ENCODE measurements at places on chromosomes 4 and X. TPM values are rescaled to one million over a fixed set of nuclear protein-coding genes. Genes with fewer than 3 reads are reported as not detected.
A peak's percentile ranks its signal among the peaks of the same experiment; 100 is the strongest.

Gene TCEAL6
- total RNA-seq = not detected

Gene CTAG2
- total RNA-seq = 765 TPM

Gene PJA1
- total RNA-seq = 12.1 TPM

GRCh38 chr4:186092296-186092695 lies 12.2 kb upstream of the FAM149A start:
- no peak for DNase-seq

Gene SERPINA7
- not detected for total RNA-seq

Gene AGTR2
- not detected for total RNA-seq

DNA sequence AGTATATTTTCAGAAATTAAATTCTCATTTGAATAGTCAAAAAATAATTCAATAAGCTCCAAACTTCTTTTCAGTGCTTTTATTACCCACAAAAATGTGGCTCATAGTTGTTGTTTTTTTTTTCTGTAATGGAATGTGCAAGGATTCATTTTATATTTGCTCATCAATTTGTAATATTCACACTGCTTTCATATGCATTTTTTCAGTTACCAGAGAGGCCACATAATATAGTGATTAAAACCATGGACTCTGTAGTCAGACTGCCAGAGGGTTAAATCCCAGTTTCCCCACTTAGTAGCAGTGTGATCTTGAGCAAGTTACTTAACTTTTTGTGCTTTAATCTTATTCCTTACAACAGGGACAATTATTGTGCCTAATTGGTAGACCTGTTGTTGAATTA lies 64.5 kb downstream of the FAM9B start:
- DNase-seq = no peak

Gene PAGE5
- total RNA-seq = 254 TPM

DNA sequence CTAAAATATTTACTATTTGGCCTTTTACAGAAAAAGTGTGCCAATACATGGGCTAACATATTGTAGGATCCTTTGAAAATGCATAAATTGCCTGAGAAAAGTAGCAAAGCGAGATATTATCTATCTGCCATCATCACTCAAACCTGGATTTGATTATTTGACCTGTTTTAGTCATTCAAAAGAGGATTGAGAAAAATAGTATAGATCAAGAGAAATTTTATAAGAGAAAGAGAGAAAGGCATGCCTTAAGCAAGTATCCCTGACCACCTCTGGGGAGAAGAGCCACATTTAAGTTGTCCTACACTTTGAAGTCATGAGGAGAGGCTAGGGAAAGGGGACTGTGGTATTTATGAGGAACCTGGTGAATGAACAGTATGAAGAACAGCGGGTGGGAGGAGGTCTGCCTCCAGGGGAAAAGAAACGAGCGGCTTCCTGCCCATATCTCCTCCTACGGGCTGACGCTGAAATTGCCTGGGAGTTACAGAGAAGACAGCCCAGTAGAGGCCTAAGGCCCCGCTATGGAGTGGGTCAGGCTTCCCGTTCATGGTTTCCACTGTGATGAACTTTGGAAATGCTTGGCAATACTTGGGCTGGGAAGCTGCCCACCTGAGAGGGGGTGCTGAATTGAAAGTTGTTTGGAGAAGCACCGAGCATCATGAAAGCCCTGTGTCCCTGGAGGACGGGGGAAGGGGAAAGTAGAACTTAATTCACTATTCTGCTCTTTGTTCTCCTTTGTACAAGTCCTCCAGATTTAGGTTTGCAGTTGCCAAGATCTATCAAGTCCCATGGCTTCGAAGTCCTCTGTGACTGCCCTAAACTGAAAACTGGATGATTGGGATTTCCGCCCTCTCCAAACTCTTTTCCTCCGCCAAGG lies 106.9 kb upstream of the ACSL4 start:
- peak; percentile 71 for DNase-seq

GRCh38 chr4:113760094-113760794 lies 1.3 kb downstream of the CAMK2D start:
- DNase-seq = peak; percentile 18

DNA sequence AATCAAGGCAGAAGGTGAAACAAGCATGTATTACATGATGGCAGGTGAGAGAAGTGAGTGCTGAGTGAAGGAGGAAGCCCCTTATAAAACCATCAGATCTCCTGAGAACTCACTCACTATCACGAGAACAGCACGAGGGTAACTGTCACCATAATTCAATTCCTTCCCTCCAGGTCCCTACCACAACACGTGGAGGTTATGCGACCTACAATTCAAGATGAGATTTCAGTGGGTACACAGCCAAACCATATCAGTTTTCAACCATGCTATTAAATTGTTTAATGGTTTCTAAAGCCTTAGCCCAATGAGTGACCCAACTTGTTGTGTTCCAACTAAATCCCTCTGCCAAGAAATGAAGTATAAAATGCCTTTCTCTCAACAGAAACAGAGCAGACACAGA lies 519.8 kb downstream of the GBA3 start:
- DNase-seq = no peak

GRCh38 chr4:152352215-152352614 lies 183.7 kb downstream of the FBXW7 start:
- DNase-seq = no peak

GRCh38 chrX:150159537-150159936 lies 203.6 kb upstream of the MAMLD1 start:
- DNase-seq = no peak

DNA sequence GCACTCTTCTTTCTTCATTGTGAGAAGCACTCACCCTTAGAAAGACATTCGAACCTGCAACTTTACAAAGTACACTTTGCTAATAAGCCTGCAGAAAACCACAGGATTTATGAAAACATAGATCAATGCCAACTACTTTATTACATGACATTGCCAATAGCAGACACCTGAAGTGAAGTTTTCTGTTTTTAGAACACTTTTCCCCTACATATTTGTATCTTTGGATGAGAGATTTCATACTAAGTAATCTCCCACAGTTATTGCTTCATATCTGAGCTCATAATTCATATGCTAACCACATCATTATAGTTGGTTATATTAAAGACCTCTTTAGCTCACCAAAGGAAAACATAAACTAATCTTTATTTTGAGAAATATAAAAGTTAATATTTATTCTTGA lies 276.5 kb upstream of the CTSO start:
- DNase-seq = no peak

GRCh38 chrX:126658447-126658846 lies 105.8 kb upstream of the DCAF12L1 start:
- peak; percentile 81 for DNase-seq

- no peak for DNase-seq
Observed at GRCh38 chr4:159271856-159272255, 169.0 kb downstream of the RAPGEF2 start.

- no peak for DNase-seq
Observed at GRCh38 chr4:113692809-113693411, 68.6 kb downstream of the CAMK2D start.

Gene ARR3
- not detected for total RNA-seq

Gene NOX1
- total RNA-seq = 0.18 TPM

DNA sequence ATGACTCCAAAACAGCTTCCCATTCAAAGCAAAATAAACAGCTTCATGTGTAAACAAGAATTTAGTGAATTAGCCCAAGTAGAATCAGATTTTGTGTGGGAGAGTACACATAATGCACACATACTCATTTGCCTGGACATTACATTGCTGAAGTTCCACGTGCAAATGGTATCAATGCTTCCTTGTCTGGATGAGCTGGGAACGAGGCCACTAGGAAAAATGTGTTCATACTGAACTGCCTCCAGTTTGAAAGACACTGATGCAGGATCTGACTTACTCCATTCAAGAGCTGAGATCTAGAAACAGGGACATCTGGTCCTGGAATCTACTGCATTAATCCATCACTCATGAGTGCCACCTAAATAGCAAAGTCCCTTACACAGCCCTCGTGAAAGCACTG lies 228.0 kb downstream of the APBB2 start:
- DNase-seq = no peak

Gene RHOH
- total RNA-seq = not detected

DNA sequence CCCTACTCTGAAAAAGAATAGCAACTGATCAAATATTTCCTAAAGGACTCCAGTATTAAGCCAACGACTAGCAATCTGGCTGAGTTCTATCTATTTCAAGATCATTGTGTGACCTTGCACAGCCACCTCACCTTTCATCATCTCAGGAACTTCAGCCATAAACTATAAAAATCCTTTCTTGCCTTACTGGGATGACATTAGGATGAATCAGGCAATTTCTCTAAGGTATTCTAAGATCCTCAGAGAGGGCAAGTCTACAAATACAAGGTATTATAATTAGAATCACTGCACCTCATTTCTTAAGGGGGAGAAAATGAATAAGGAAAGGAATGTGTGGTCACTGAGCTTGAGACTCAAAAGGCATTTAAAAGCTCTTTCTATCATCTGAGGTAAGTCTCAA lies 152.6 kb downstream of the GRIA3 start:
- no peak for DNase-seq

Gene TMEM255A
- not detected for total RNA-seq

GRCh38 chr4:173526027-173526482 lies 4.0 kb downstream of the HAND2 start:
- no peak for DNase-seq

DNA sequence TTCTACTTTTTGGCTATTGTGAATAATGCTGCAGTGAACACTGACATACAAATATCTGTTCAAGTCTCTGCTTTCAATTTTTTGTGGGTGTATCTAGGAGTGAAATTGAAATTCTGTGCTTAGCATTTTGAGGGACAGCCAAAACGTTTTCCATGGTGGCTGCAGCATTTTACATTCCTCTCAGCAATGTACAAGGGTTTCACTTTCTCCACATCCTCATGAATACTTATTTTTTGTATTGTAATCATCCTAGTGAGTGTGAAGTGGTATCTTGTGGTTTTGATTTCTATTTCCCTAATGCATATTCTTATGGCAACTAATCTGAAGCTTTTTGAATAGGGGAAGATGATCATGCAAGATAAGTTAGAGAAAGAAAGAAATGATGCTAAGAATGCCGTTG lies 40.3 kb downstream of the HSPA4L start:
- no peak for DNase-seq

GRCh38 chr4:17933126-17933525 lies 88.4 kb downstream of the LCORL start:
- no peak for DNase-seq

Gene DNAAF6
- total RNA-seq = not detected

- no peak for DNase-seq
Observed at GRCh38 chr4:39812500-39812899, 114.6 kb downstream of the UBE2K start.

Gene RAPGEF2
- 24.9 TPM for total RNA-seq

Gene MSANTD1
- not detected for total RNA-seq

Gene TMEM35A
- total RNA-seq = not detected
